Neuronal stem cell (in vitro differentiated cells): ENCODE measurements at places on chromosomes 2 and 18.
A peak's percentile ranks its signal among the peaks of the same experiment; 100 is the strongest.

DNA sequence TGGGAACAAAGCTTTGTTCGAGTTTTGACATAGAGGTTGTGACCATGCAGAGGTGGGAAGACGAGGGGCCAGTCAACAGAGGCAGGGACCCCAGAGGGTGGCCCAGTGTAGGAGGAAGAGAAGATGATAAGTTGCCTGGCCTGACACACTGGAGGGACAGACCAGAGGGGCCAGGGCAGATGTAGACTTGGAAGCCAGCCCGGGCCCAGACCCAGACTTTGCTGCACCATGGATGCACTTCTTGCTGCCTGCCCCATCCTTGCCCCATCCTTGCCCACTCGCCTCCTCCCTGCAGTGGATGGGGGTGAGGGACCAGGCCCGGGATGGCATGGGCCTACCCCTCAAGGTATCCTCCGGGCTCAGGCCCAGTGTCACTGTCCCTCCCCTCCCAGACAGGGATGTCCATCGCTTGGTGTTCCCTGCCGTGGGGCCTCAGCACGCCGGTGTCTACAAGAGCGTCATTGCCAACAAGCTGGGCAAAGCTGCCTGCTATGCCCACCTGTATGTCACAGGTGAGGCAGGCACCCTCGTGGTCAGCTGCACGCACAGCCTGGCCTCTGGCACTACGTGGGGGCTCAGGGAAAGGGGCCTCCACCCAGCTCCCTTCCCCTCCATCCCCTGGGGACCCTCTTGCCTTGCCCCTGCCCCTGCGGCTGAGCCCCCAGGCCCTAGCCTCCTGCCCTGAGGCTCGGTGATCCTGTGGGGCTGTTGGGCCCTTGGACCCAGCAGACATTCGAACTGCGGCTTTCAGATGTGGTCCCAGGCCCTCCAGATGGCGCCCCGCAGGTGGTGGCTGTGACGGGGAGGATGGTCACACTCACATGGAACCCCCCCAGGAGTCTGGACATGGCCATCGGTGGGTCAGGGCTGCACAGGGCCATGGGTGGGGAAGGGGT, 27.0 kb upstream of the GMPPA start:
- no peaks in the 10 kb centered on the region for H3K36me3 ChIP-seq
- DNase-seq, result no peak
- no peak overlapping the region for H3K27ac ChIP-seq

- H3K4me3 ChIP-seq, result no peak overlapping the region
- no peak overlapping the region for H3K27ac ChIP-seq
- peaks cover 88% of the 10 kb centered on the region for H3K36me3 ChIP-seq
- no peak for DNase-seq
- no peaks in the 10 kb centered on the region for H3K27me3 ChIP-seq
- H3K4me1 ChIP-seq, result no peaks in the 10 kb centered on the region
These were observed 11.7 kb downstream of the SFT2D3 start for GRCh38 chr2:127712999-127713398.

GRCh38 chr2:207164006-207164831, 1.5 kb downstream of the KLF7 start:
- peak overlapping the region; percentile 72 for H3K4me3 ChIP-seq
- peaks cover 32% of the 10 kb centered on the region for H3K4me1 ChIP-seq
- no peaks in the 10 kb centered on the region for H3K36me3 ChIP-seq
- DNase-seq, result no peak

GRCh38 chr2:9590641-9591040, 35.0 kb upstream of the ADAM17 start:
- H3K4me1 ChIP-seq, result peaks cover 3% of the 10 kb centered on the region
- H3K36me3 ChIP-seq, result peaks cover 7% of the 10 kb centered on the region
- H3K27me3 ChIP-seq, result no peaks in the 10 kb centered on the region
- no peak for DNase-seq
- no peak overlapping the region for H3K27ac ChIP-seq
- H3K4me3 ChIP-seq, result no peak overlapping the region

GRCh38 chr2:100309311-100309710, 13.0 kb downstream of the LONRF2 start:
- H3K27me3 ChIP-seq, result no peaks in the 10 kb centered on the region
- H3K36me3 ChIP-seq, result peaks cover 24% of the 10 kb centered on the region
- no peak for DNase-seq
- no peak overlapping the region for H3K27ac ChIP-seq

GRCh38 chr18:11279461-11279860, 130.1 kb upstream of the PIEZO2 start:
- no peak overlapping the region for H3K27ac ChIP-seq
- no peaks in the 10 kb centered on the region for H3K36me3 ChIP-seq
- H3K4me1 ChIP-seq, result no peaks in the 10 kb centered on the region
- no peak for DNase-seq
- H3K27me3 ChIP-seq, result no peaks in the 10 kb centered on the region

DNA sequence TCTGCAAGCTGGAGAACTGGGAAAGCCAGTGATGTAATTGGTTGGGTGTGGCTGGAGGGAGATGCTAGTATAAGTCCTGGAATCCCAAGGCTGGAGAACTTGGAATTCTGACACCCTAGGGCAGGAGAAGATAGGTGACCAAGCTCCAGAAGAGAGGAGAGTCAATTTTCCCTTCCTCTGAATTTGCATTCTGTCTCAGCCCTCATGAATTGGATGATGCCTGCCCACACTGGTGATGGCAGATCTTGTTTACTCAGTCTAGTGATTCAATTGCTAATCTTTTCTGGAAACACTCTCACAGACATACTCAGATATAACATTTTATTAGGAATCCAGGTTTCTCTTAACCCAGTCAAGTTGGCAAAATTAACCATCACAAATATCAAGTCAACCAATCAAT, 287.2 kb downstream of the RDH14 start:
- H3K4me3 ChIP-seq, result no peak overlapping the region
- DNase-seq, result no peak
- no peak overlapping the region for H3K27ac ChIP-seq
- no peaks in the 10 kb centered on the region for H3K36me3 ChIP-seq

- no peaks in the 10 kb centered on the region for H3K36me3 ChIP-seq
- no peaks in the 10 kb centered on the region for H3K27me3 ChIP-seq
- H3K27ac ChIP-seq, result no peak overlapping the region
- no peak overlapping the region for H3K4me3 ChIP-seq
- DNase-seq, result no peak
These were observed 100.9 kb upstream of the SERTAD2 start for GRCh38 chr2:64754570-64754969.

GRCh38 chr18:44539926-44540325, 140.8 kb upstream of the SETBP1 start:
- H3K27ac ChIP-seq, result no peak overlapping the region
- no peaks in the 10 kb centered on the region for H3K36me3 ChIP-seq
- no peak for DNase-seq
- no peaks in the 10 kb centered on the region for H3K27me3 ChIP-seq

- no peaks in the 10 kb centered on the region for H3K27me3 ChIP-seq
- no peak for DNase-seq
- no peaks in the 10 kb centered on the region for H3K4me1 ChIP-seq
- H3K36me3 ChIP-seq, result no peaks in the 10 kb centered on the region
These were observed 56.1 kb downstream of the SLC35F5 start for GRCh38 chr2:113700186-113700841.

DNA sequence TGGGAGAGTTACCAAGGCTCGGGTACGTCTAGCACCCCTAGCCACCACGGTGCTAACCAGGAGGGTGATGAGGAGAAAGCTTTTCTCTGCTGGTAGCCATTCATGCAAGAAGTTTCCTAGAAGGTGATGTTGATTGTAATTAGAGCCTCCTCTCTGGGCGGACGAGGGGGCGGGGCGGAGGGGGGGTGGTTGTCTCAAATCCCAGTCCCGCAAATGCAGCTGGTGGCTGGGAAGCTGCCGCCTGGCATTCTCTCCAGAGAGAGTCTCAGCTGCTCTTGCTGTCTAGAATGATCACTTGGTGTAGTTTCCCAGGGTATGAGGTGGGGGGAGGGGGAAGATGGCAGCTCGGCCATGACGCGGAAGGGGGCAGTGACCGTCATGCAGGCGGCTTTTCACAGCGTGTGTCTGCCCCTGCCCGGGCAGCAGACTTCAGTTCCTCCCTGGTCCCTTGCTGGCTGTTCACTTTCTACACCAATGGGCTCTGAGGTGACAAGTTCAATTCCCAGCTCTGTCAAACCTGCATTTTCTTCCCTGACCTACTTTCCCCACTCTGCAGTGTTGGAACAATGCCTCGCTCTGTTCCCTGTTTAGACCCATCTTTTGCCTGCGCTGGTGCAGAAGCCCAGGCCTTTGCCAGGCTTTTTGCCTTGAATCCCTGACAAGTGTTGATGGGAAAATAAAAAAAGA, 61.5 kb upstream of the KLF7 start:
- H3K4me3 ChIP-seq, result no peak overlapping the region
- H3K36me3 ChIP-seq, result no peaks in the 10 kb centered on the region
- peaks cover 37% of the 10 kb centered on the region for H3K4me1 ChIP-seq
- peak overlapping the region; percentile 27 for H3K27ac ChIP-seq
- no peaks in the 10 kb centered on the region for H3K27me3 ChIP-seq
